ENCODE measurements at places on chromosomes 5 and 9. TPM values are rescaled to one million over a fixed set of nuclear protein-coding genes. Genes with fewer than 3 reads are reported as not detected.
A peak's percentile ranks its signal among the peaks of the same experiment; 100 is the strongest.

DNA sequence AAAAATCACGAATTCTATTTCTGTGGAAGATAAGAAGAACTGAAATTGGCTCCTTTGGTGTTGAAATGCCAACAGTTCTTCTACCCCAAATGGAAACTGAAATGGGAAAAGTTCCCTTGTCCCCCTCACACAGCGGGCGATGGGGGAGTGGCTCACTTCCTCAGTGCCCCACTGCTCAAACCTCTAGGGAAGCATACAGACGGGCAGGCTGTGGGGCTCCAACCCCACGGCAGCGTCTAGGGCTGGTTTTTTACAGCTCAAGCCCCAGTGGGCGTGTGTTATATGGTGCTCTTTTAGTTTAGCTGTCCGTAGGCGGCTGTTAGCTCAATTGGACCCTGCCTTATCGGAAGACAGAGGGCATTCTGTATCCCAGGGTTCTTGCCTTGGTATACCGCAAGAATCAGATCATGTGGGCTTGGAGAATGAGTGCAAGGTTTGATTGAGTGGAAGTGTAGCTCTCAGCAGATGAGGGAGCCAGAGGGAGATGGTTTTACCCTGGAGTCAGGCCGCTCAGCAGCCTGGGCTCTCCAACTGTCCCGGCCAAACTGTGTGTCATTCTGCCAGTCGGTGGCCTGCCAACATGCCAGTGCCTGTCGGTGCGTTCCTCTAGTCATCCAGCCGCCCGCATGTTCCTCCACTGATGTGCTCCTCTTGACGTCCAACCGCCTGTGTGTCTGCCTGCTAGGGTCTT, 166.3 kb upstream of the ZNF608 start:
- DNase-seq, result no peak

DNA sequence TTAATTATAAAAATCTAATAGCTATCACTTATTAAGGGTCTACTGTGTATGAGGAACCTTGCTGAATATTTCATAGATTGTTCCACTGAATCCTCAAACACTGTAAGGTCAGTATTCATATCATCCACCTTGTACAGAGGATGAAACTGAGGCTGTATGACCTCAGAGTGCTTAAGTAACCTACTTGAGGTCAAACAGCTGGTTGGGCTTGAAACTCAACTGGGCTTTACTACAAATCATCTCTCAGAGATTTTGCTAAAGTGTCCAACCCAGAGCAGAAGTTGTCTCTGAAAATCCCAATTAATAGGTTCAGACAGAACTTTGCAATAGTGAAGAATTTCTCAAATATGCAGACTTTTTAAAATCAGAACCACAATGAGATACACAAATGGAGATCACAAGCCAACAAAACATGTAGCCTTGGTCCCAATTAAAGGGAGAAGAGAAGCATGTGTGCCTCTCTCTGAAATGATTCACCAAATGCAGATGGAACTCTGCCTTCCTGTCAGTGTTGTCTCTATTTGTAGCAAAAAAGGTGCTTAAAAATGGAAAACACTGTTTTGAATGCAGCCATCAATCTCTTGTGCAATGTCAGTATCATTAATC, 131.4 kb downstream of the FAM114A2 start:
- DNase-seq, result no peak

GRCh38 chr9:109894921-109895758, 115.1 kb downstream of the PALM2AKAP2 start:
- peak; percentile 29 for DNase-seq

DNA sequence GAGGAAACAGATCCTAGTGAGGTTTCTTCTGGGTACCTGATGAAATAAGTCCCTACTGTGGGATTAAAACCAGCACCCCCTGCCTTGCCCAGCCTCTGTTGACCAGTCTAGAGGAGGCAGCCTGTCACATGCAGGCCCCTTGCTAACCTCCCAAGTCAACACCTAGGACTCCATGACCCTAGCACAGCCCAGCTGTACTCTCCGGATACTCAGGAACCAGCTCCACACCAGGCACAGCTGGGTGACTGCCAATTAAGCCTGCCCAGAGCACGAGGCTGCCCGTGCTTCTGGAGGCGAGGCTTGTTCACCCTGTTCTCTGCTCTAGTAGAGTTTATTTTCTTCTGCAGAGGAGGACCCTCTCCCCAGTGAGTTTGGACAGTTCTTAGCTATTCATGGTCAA, 92.5 kb downstream of the SNX24 start:
- peak; percentile 68 for DNase-seq

DNA sequence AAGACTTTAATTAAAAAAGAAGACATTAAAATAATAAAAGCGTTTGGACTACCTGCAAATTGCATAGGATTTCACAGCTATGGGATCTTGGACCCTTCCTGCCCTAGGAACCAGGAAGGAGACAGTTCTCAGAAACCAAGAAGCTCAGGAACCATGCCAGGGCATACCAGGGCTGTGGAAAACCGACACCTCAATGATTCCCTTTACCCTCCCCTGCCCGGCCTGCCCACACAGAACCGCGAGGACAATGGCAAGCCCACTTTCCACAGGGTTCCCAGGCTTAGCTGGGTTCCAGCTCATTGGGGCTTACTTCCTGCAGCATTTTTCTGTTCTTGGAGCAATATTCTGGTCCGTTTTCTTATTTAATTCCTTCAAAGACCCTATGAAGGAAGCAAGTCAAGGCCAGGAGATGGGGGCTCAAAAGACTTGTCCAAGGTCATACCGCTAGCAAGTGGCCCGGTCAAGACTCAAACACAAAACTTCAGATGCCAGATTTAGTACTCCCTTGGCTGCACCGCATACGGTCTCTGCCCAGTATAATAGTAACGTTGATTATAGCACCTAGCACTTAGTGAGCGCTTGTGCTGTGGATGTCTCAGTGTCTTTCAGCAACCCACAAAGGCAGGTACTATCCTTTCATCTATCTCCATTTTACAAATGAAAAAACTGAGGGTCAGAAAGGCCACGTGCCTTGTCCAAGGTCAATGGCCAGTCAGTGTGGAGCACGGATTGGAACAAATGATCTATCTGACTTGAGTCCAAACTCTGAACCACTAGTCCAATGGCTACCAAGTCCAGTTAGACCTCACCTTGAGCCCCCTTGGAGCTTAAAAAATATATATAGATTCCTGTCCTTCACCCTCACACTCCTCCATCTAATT, 6.8 kb downstream of the FAT2 start:
- no peak for DNase-seq

GRCh38 chr9:124411514-124412227, 3.6 kb downstream of the PSMB7 start:
- no peak for DNase-seq

DNA sequence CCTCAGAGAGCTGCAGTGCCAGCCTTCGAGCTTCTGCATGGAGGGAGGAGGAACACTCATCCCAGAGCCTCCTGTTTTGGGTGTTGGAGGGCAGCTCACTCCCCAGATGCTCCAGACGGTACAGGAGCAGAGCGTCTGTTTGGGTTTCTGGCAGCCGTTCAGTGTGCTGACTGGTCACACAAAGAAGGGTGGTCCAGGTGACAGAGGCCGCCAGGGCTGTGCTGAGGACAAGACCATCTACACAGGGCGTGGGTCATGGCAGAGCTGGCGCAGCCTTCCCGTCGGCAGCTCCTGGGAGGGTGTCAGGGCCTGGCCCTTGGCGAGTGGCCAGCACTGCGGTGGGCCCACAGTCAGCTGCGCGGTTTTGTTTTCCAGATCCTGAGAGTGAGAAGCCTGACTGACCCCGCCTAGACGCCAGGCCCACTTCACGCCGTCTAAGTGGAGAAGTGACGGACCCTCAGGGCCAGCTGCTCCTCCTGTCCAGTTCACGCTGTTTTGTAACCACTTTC, 131.4 kb upstream of the FAM120A start:
- DNase-seq, result no peak

- DNase-seq, result no peak
Observed at GRCh38 chr5:116573279-116573701, 1.3 kb downstream of the SEMA6A start.

DNA sequence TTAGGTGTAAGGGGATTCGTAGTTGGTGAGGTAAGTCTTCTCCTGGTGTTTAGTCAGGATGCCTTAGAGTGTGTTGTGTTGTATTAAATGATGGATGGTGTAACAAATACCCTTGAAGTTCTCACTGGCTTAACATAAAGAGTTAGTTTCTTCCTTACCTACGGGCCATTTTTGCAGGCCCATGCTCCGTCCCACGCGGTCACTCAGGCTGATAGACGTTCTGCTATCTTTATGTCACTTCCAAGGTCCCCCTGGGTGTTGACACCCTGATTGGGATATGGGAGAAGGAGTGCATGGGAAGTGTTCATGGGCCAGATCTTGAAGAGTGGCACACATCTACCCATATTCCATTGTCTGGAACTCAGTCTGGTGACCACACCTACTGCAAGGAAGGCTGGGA, 214.0 kb downstream of the MAST4 start:
- no peak for DNase-seq

DNA sequence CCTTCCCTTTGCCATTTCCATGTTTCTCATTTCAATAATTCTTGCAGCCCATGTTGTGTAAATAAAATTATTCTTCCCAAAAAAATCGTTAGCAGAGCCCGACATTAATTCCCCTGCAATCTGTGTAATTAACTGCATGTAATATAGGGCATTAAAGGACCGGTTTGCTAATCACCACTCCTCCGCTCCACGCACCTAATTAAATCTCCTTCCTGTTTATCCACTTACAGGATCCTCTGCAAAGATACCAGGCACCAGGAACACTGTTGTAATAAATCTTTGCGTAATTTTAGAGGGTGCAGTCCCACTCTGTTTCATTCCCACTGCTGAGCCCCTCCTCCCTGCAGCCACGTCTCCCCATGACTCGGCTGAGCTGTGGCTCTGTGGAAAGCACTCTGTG, 105.0 kb upstream of the PPP1R26 start:
- DNase-seq, result no peak

DNA sequence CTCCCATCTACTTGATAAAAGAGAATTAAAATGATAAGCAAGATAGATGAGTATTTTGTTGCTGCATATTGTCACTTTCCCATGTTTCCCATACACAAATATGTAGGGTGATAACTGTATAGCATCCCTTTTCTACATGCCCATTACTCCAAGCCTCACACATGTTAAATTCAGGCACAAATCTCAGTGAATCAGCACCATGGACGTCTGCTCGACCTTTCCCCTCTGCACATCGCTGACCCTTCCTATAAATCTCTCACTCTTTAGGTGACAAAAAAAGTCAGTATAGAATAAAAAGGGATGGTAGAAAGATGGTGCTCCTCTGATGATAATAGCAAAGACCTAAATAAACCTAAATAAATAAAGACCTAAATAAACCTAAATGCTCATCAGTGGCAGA, 1097.7 kb upstream of the C9orf72 start:
- no peak for DNase-seq

DNA sequence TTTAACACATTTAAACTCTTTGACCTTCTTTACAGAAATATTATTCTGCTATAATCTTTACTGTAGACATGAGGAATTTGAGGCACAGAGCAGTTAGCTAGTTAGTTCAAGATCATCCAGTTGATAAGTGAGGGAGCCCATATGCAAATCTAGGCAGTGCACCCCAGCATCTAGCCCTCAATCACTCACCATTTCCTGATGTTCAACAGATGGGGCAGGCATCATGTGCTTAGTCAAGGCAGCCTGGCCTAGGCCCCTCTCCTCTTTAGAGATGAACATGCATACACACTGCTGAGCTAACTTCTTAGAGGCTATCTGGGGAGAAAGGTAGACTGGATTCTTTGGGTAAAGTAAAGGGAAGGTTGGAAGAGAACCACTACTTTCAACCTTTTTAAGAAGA, 206.8 kb upstream of the SLC24A2 start:
- DNase-seq, result no peak

DNA sequence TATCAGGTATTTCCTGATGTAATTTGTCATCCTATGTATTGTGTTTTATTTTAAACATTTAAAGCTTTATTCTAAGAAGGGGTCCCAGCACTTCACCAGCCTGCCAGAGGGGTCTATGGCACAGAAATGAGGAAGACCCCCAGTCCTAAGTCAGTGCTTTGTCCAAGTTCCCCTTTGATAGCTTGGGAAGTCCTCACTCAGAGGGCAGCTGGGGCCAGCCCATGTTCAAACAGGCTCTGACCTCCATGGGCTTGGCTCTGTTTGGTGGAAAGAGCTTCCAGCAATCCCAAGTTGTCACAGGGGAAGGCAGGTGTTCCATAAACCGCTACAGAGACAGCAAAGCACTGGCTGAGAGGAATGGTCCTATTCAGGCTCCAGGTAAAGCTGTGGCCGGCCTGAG, 26.6 kb upstream of the AKNA start:
- no peak for DNase-seq

DNA sequence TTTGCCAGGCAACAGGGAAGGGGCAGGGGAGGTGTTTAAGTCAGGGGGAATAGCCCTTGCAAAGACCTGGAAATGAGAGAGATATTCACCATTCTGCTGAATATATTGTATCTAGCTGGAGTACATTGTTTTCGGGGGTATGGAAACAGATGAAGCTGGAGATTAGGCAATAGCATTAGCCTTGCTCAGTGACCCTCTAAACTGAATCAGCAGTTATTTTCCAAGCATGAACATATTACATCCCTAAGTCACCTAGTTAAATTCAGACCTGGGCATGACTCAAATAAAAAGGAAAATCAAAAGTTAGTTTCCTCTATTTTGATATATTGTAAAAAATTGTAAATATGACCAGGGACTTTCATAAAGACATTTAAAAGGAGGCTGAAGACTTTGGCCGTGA, 544.6 kb upstream of the TRPC7 start:
- DNase-seq, result no peak

DNA sequence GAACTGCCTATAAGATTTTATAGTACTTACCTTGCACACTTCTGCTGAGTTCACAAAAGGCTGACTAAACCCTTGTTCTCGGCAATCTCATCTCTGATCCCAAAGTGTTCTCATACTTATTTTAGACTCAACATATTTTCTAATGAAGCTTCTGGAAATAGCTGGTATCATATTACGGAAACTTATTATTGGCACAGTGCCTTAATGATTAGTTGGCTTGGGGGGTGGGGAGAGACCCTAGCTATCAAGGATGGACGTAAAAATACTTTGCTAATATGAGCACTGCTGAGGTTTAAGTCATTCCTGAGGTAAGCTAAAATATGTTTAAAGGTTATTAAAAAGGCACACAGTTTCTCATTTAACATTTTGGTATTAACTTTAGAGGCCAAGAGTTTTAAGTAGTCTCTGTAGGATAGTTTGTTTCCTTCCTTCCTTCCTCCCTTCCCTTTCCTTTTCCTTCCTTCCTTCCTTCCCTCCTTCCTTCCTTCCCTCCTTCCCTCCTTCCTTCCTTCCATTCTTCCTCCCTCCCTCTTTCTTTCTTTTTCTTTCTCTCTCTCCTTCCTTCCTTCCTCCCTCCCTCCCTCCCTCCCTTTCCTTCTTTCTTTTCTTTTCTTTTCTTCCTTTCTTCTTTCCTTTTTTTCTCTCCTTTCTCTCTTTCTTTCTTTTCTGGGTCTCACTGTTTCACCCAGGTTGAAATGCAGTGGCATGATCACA, 31.5 kb downstream of the ZSWIM6 start:
- no peak for DNase-seq

- DNase-seq, result no peak
Observed at GRCh38 chr5:6557807-6558575, 74.9 kb downstream of the NSUN2 start.

- peak; percentile 93 for DNase-seq
Observed at GRCh38 chr9:129482521-129483414, 138.1 kb downstream of the C9orf50 start.

GRCh38 chr9:13095056-13095455, 184.4 kb downstream of the MPDZ start:
- no peak for DNase-seq

Gene NHP2
- 55.1 TPM for total RNA-seq

Gene ADGRV1
- total RNA-seq, result 6.9 TPM

Gene PLGRKT
- total RNA-seq, result not detected

Gene ADAMTSL1
- total RNA-seq, result 12.3 TPM
